Fibroblast of skin of left biceps (primary cell): ENCODE measurements at places on chromosomes 5 and 9.

DNA sequence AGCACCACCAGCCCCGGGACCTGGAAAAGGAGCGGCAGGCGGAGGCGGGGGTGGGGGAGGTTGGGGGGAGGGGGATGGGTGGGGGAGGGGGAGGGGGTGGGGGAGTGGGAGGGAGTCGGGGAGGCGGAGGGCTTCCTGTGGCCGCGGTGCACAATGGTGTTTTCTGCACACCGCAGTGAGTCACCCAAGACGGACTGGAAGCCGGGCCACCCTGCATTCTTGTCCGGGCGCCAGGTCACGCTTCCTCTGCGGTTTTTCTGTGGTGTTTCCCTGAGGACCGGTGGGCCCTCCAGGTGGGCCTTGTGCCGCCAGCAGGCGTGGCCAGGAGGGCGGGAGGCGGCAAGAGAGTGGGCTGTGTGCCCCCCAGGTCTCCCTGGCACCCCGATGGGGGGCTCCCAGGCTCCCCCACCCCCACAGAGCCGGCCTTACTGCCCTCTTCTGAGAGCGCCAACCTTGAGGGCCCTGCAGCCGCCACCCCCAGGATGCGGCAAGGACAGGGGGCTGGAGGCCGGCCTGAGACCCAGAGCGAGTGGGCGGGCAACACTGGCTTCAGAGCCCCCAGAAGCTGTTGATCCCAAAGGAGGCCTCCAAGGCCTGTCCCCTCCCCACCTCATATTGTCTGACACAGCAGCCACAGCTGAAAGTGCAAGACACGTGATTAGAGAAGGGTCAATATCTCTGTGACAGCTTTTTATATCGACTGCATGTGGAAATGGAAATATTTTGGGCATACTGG, 11.1 kb downstream of the EXD3 start:
- DNase-seq = peak; percentile 47

- DNase-seq = no peak
Observed at GRCh38 chr9:2624051-2624682, 2.6 kb downstream of the VLDLR start.

DNA sequence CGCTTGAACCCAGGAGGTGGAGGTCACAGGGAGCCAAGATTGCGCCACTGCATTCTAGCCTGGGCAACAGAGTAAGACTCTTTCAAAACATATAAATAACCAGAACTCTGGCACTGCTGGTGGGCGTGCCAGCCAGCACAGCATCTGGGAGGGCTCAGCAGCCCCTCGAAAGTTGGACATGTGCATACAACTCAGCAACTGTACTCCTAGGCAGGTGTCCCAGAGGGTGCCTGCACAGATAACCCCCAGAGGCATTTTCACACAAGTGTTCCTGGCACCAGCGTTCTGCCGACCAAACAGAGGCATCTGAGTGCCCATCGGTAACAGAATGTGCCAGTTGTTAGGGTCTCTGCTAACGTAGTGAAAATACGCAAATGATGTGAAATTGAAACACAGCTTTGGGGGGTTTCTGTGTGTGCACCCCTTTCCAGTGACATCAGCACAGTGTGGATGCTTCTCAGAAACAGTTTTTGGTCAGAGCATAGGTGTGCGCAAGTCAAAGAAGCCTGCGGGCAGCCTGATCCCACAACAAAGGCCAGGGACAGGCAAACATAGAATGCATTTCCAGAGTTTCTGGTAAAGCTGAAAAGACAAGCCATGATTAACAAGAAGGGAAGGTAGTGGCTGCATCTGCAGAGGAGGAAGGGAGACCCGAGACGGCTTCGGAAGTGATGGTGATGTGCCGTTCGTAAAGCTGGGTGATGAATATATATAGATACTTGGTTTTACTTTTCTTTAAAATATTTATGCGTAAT, 190.2 kb downstream of the CACNA1B start:
- no peak for DNase-seq

DNA sequence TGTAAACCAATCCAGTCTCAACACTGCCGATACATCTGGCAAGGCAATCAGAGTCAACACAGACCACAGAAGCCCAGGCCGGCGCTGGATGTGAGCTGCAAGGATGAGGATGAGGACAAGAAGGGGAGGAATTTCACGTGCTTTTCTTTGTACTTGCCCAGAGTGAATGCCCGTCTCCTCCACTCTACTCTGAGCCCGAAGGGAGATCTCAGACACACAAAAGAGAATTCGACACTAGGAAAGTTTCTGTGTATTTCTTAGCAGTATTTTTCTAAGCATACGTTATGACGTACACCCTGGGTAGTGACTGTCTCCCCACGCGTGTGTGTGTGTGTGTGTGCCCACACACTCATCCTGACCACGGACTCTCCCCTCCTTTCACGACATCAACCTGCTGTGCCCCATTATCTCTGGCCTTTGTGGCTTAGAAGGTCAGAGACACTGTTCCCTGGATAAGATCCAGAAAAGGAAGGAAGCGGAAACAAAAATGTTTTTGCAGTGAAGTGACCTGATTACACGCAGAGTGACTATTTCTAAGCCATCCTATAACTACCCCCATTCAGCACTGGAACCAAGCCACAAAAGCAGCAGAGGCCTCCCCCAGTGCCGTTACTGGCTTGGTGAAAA, 227.3 kb upstream of the DAPK1 start:
- DNase-seq = peak; percentile 66

DNA sequence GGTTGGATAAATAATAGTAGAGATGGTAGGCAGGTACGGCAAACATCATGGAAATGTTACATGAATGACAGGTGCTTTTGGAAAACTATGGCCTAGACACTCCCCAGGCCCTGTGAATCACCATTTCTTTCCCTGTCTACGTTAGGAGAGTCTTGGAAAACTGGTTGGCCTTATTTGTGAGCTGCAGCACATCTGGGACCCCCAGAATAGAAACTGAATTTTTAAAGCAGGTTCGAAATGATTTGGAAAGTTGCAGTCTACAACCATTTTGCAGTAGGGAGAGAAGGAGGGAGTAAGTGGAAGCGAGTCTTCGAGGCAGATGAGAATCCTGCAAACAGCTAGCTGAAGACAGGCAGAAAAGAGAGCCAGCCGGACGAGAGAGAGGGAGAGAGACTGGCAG, 13.0 kb downstream of the C1QTNF2 start:
- no peak for DNase-seq

DNA sequence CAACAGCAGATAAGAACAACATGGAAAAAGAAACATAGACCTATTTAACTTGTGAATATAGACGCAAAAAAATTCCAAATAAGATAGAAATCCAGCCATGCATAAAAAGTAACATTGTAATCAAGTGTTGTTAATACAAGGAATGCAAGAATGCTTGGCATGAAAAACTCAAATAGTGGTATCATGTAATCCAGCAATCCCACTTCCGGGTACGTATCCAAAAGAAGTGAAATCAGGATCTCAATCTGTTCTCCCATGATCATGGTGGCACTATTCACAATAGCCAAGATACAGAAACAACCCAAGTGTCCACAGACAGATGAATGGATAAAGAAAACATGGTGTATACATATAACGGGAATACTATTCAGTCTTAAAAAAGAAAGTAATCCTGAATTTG, 437.4 kb downstream of the ARHGEF28 start:
- no peak for DNase-seq

DNA sequence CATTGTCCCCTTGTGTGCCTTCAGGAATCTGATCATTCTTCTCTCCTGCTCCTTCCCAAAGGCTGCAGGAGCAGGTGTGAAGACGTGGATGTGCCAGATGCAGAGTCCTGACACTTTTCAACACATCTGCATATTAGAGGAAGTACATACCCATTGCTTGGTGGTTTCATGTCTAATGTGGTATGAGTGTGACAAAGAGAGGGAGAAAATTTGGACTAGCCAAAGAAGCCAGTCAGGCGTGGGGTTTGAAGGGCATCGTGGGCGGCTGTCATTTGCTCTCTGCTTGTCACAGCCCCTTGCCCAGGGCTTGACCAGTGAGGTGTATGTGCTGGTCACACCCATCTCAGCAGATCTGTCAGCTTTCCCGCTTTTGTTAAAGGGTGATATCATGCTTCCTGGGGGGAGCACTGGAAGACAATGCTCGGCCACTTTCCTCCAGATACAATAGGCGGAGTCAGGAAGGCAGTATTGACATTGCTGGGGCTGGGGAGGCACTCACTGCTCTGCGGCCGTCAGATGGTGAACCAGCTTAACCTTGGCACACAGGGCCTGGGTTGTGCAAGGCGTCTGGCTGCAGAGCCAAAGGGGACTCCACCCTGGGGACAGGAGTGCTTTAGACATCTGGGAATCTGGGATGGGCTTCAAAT, 8.6 kb downstream of the TEK start:
- DNase-seq = no peak

DNA sequence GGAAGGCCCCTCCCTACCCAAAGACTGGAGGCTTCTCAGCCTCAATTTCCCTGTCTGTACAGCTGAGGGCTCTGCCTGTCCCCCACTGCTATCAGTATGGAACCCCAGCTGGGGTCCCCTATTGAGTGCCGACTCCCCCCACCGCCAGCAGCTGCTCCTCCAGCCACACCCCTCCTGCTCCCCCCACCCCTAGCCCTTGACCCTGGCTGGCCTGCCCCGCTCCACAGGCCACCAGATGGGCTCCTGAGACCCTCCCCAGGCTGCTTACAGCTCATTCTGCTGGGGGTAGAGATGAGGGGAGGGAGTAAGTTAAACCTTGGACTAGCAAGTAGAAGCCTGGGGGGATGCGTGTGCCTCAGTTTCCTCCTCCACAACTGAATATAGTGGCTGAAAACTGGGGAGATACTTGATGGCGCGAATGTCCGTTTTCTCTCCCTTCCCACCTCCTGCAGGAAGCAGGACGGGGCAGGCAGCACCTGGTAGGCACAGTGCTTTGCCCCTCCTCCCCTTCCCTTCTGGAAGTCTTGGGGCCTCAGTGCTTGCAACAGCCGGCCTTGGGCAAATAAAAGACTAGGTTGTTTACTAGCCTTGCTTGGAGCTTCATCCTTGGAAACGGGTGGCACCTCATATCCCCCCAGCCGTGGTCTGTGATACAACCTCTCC, 19.1 kb downstream of the URM1 start:
- no peak for DNase-seq

DNA sequence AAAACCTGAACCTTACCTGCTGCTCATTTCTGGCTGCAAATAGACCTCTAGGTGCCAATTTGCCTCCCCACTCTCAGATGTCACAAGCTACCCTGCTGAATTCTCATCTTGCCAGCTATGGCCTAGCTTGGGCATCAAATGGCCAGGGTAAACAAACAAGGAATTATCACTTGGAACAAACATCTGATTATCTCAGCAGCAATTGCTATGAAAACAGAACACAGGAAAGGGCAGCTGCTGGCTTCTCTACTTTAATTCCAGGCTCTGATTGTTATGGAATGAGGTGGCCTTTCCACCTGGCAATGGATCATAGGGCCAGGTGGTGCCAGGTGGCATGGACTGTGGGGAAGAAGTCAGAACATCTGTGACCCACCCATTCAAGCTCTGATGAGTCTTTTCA, 505.1 kb downstream of the TLR4 start:
- DNase-seq = no peak

- DNase-seq = no peak
Observed at GRCh38 chr9:86042199-86042978, 57.0 kb downstream of the GOLM1 start.
